Common myeloid progenitor, CD34-positive (primary cell): ENCODE measurements at places on chromosomes 1 and 21.

GRCh38 chr1:185934476-185935189 lies 200.4 kb downstream of the HMCN1 start:
- DNase-seq: no peak

DNA sequence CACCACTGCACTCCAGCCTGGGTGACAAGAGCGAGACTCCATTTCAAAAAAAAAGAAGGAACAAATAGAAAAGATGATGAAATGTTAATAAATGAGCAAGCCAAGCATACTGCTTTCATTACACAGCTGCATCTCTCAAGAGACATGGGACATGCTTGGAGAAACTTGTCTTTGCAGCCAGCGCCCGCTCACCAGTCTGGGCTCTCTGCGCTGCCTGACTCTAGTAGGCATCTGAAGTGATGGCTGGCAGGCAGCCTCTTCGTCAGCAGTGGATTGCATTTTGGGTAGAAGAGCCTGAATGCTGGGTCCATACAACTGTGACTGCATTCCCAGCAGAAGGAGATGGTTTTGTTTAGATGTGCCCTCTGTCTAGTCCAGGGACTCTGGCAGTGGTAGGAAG lies 48.0 kb downstream of the IL6R start:
- DNase-seq: no peak

GRCh38 chr1:207501071-207501470 lies 5.1 kb downstream of the CR1 start:
- DNase-seq: no peak

DNA sequence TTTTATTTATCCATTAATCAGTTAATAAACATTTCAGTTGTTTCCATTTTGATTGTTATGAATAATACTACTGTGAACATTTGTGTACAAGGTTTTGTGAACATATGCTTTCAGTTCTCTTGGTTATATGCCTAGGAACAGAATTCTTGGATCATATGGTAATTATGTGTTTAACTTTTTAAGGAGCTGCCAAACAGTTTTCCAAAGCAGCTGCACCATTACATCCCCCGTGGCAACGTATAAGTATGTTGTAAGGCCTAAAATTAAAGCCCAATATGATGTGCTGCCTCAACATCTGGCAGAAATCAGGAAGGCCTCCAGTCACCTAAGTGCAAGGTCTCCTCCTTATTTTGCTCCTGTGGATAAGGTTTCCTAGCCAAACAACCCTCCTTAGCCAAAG lies 235.6 kb upstream of the CACYBP start:
- no peak for DNase-seq

- no peak for DNase-seq
Observed at GRCh38 chr21:16186742-16187141, 457.0 kb downstream of the USP25 start.

- no peak for DNase-seq
Observed at GRCh38 chr1:75589637-75590036, 21.3 kb downstream of the SLC44A5 start.

DNA sequence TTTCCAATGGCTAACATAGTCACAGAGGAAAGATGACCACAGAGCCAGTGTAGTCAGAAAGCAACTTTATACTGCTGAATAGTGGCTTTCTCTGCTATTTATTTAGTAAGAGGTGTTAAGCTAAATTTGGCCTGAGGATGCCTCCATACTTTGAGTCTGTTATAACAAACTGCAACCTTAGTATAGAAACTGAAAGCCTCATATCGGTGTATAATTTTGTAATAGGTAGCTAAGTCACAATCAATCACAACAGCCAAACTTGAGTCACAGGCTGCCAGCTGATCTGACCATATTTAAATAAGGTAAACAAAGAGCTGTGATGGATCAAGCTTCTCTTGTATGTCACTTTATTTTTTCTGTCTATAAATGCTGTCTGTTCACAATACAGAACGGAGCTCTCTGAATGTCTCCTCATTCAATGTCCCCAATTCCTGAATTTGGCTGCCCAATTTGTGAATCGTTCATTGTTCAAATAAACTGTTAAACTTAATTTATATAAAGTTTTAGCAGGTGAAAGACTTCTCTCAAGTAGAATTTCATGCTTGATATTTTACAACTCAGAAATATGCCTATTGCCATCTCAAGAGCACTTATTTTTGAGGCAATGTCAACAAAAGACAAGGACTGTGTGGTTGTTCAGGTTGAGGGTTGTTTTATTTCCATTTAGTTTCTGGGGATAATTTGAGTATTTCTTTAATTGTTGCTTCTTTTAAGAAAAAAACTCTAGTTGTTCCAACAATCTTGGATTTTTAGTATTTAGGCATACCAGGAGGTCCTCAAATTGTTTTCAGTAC lies 339.7 kb upstream of the B3GALT2 start:
- DNase-seq: no peak

- DNase-seq: no peak
Observed at GRCh38 chr1:230639714-230640209, 2.5 kb upstream of the COG2 start.

DNA sequence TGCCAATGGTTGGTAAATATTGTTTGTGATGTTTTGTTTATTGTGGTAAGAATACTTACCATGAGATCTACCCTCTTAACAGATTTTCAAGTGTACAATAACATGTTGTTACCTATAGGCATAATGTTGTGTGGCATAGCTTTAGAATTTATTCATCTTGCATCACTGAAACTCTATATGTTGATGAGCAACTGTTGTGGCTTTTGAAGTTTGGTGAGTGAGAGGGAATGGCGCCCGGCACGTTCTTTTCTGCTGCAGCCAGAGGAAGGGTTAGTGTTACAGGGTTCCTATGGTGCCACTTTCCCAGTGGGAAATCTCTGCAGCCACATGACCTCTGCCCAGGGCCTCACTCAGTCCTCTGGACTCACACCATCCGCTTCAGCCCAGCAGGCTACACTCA lies 342.5 kb upstream of the ADGRL2 start:
- DNase-seq: no peak
